Chondrocyte (in vitro differentiated cells): ENCODE measurements at places on chromosomes 16 and 17.
A peak's percentile ranks its signal among the peaks of the same experiment; 100 is the strongest.

GRCh38 chr17:33124871-33125551, 133.4 kb downstream of the SPACA3 start:
- no peak for DNase-seq

GRCh38 chr17:14947671-14948070, 317.5 kb downstream of the PMP22 start:
- DNase-seq: no peak

- no peak for DNase-seq
Measured at GRCh38 chr17:81708739-81709185, 3.3 kb upstream of the SLC25A10 start.

- no peak for DNase-seq
Measured at GRCh38 chr16:3295783-3296182, 9.4 kb downstream of the TIGD7 start.

- DNase-seq: peak; percentile 59
Measured at GRCh38 chr17:46896991-46897390, 26.0 kb upstream of the GOSR2 start.

DNA sequence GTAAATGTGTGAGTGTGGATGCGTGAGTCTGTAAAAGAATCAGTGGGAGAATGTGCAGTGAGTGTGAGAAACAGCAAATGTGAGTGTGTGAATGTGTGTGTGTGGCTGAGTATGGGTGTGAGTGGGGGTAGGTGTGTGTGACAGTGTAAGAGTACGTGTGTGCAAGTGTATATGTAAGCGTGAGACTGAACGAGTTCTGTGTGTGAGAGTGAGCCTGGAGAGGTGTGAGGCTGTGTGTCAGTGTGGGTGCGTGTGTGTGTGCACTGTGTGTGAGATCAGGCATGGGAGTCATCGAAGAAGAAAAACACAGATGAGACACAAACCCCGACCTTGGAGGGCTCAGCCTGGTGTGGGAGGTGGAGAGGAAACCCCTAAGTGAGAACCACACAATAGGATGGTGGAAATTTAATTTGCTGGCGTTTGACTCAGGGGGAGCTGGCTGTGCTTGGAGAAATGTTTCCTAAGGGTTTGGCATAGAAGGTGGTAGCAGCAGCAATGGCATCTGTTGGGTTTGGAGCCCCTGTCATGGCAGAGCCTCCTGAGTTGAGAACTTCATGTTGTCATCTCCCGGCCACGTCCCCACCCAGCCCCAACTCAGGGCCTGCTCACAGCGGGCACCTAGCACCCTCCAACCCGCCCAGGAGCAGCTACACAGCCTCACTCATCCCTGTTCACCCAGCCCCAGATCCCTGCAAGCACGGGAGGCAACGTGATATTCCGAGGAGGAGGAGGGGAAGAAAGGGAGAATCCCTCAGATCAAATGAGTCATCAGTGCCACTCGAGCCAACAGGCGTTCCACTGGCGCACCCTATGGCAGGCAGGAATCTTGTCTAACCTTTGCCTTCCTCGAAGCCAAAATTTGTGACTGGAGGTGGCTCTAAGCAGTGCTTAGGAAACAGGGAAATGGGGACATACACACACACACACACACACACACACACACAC, 14.3 kb upstream of the NUBP1 start:
- no peak for DNase-seq

- DNase-seq: no peak
Measured at GRCh38 chr16:31467151-31467773, 4.7 kb upstream of the TGFB1I1 start.

DNA sequence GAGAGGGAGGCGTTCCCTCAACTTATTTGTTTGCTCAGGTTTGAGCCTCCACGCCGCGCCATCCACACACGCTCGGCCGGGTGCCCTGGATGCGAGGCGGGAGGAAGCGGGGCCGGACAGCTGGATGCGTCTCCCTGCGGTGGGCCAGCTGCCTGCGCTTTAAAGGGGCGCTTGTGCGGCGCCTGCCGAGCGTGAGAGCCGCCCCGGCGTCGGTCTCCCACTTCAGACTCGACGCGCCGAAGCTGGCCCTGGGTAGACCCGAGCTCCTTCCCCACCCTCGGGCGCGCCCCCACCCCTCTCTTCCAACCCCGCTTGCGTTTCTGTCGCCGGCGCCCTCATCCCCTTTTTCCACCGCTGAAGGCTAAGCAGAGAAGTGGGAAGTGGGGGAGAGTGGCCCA, 527 bp upstream of the CHAD start:
- no peak for DNase-seq

DNA sequence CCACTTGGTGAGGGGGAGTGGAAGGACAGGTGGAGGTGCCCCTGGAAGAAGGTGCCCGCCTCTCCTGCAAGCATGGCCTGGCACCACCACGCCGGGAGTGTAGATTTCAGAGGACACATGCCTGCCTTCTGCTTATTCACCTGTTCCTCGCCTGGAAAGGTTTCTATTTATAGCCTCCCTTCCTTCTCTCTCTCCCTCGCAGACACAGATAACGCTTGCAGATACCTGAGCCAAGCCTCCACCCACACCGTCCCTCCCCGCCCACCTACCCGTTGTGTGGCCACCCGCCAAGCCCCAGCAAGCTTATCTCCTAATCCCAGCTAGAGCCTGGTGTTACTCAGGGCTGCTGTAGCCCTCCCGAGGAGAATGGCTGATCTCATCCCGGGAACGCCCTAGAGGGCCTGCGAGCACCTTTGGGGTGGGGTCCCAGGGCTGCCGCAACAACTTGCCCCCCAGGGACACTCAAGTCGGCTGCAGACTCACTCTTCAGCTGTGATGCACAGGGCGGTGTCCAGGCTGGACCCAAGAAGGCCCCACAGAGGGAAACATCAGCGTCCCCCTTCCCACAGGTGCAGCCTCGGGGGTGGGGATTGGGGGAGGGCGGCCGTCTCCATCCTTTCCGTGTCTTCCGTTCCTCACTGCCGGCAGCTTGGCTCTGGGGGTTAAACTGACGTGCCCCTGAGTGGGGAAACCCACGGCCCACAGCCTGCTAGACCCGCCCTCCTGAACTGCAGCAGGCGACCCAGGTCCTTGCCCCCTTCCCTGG, 1.9 kb upstream of the SNAI3 start:
- no peak for DNase-seq

DNA sequence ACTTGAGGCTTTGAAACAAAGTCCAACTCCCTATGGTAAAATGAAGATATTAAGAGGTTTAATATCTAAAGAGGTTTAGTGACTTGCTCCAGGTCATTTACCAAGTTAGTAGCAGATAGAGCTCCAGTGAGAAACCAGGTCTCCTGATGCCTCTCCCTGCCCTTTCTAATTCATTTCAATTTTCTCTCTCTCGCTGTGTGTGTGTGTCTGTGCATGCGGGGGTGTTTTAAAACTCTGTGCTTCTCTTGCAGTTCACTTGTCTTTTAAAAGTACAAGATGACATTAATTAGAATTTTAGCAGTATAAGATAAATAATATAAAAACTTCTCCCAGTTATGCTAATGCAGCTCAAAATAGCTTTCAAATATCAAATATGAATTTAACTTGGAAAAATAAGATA, 8.2 kb upstream of the ZP2 start:
- no peak for DNase-seq

DNA sequence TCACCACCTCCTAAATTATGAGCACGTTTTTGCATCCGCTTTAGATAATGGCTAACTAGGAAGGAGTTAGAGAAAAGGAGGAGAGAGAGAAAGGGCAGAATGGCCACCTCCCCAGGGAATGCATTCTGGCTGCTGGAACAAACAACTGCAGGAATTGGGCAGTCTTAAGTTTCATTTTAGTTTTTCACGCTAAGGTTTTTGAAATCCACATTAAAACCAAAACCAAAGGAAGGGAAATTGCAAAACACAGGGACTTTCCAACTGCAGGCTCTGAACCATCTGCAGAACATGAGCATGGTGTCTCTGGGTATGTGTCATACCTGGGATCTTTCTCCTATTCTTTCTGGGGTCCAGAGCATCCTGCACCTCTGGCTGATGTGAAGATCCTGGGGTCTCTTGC, 12.1 kb upstream of the CCL8 start:
- DNase-seq: no peak

- no peak for DNase-seq
Measured at GRCh38 chr16:2257726-2258125, 6.3 kb upstream of the ECI1 start.
